ENCODE measurements at places on chromosomes 16 and 17. TPM values are rescaled to one million over a fixed set of nuclear protein-coding genes. Genes with fewer than 3 reads are reported as not detected.
A peak's percentile ranks its signal among the peaks of the same experiment; 100 is the strongest.

CDH8 gene
- polyA plus RNA-seq, result 2.5 TPM

DNA sequence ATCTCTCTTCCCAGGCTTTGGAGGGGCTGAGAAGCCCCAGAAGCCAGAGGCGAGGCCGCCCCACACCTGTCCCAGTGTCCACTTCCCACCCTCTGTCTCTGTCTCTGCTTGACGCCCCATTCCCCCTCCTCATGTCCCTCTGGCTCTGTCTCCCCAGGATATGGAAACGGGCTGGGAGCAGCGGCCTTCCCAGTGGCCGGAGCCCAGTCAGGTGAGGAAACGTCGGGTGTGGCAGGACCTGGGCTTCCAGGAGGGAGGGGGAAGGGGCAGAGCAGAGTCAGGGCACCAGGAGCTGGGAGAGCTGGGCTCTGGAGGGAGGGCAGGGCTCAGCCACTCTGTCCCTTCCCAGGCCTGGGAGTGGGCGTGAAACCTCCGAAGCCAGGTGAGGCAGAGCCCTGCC is 10.6 kb upstream of the PKMYT1 start:
- no peak for DNase-seq

GRCh38 chr17:60348616-60349015 is 43.3 kb downstream of the USP32 start:
- no peak for DNase-seq

SLC22A31 gene
- not detected for polyA plus RNA-seq

- DNase-seq, result no peak
These were observed 1.6 kb upstream of the KDM6B start for GRCh38 chr17:7832431-7832830.

- peak; percentile 50 for DNase-seq
These were observed 113.4 kb upstream of the RCVRN start for GRCh38 chr17:10018461-10018891.

DNA sequence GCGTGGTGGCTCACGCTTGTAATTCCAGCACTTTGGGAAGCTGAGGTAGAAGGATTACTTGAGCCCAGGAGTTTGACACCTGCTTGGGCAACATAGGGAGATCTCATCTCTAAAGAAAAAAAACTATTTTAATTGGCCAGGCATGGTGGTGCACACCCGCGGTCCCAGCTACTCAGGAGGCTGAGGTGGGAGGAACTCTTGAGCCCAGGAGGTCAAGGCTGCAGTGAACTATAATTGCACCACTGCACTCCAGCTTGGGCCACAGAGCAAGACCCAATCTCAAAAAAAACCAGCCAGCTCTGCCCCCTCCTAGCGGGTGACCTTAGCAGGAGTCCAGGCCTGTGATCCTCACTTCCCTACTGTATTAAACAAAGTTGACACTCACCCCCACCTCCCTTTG is 5.9 kb upstream of the HS3ST6 start:
- no peak for DNase-seq

KLHL10 gene
- not detected for polyA plus RNA-seq

- no peak for DNase-seq
These were observed 9.4 kb downstream of the ABCC1 start for GRCh38 chr16:15958703-15959348.

- DNase-seq, result no peak
These were observed 23.2 kb downstream of the MYH3 start for GRCh38 chr17:10633738-10634379.

CACNG5 gene
- 2.2 TPM for polyA plus RNA-seq

- no peak for DNase-seq
These were observed 10.2 kb downstream of the TEX2 start for GRCh38 chr17:64252831-64253230.

DNA sequence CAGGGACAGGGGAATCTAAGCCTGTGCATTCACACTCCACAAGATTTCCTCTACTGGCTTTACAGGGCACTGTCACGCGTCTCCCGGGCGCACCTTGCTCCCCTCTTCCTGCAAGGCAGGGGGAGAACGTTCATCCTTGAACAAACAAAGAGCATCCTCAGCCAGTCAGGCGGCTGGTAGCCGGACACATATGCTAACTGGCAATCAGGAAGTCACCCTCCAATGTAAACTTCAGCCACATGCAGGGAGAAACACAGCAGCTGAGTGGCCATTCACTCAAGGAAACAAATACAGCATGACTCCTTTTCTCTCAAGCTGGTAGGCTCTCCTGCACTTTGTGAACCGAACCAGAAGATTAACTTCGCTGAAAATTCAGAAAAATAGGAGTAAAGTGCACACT is 10.8 kb upstream of the HSBP1 start:
- no peak for DNase-seq

GRCh38 chr16:84380405-84380804 is 12.1 kb downstream of the ATP2C2 start:
- no peak for DNase-seq

JUP gene
- 195 TPM for polyA plus RNA-seq

DNA sequence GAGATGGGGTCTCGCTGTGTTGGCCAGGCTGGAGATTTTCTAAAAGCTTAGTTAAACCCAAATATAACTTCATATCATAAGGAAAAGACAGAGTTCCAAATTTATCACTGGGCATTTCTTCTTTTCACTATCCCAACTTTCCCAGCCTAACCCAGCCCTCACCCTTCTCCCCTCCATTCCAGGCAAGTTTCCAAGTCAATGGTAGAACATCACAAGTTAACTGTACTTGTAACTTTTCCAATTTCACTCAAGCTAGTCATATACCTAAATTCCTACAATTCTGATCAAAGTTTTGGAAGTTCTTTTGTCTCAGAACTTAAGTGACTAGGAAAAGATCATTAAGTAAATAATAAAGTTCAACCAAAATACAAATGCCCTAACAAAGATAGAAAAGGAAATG is 61.2 kb downstream of the USP32 start:
- no peak for DNase-seq

TBC1D3C gene
- not detected for polyA plus RNA-seq

- no peak for DNase-seq
These were observed 9.8 kb upstream of the TBX2 start for GRCh38 chr17:61389670-61390478.

TPSAB1 gene
- polyA plus RNA-seq, result not detected

GRCh38 chr16:17470908-17471718 is at the start of gene XYLT1:
Gene XYLT1 (minus strand): TSS chr16:17470960. CDS start chr16:17470796, 164 bp downstream.
- peak; percentile 80 for DNase-seq

FTO gene
- 206 TPM for polyA plus RNA-seq

DNA sequence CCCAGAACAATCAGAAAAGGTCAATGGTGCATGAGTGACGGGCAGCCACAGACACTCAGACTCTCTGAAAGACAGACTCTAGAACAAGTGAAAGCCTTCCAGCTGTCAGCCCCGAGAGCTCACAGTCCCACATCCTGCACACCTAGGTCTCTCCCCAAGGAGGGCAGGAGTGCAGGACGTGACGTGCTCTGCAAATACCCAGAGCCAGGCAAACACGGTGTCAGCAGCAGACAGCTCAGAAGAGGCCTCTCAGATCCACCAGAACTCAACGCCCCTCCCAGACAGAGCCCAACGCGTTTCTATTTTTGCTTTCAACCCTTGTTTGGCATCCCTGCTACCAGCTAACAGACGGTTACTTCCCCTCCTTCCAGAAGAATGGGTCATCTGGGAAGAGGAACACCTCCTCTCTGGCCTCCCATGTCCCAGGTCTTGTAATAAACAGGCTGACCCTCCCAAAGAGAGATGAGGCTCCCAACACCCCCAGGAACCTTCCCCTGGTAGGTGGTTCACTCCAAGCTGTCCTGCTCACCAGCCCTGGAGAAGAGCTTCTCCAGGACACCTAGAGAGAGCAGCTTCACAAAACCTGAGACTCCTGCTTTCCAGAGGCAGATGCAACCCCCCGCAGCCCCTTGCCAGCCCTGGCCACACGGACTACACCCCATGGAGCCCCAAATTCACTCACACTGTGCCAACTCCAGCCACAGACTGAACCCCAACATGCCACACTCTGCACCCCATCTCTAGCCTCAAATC is 7.6 kb downstream of the PITPNM3 start:
- no peak for DNase-seq

TMEM101 gene
- polyA plus RNA-seq, result 34.5 TPM

DNA sequence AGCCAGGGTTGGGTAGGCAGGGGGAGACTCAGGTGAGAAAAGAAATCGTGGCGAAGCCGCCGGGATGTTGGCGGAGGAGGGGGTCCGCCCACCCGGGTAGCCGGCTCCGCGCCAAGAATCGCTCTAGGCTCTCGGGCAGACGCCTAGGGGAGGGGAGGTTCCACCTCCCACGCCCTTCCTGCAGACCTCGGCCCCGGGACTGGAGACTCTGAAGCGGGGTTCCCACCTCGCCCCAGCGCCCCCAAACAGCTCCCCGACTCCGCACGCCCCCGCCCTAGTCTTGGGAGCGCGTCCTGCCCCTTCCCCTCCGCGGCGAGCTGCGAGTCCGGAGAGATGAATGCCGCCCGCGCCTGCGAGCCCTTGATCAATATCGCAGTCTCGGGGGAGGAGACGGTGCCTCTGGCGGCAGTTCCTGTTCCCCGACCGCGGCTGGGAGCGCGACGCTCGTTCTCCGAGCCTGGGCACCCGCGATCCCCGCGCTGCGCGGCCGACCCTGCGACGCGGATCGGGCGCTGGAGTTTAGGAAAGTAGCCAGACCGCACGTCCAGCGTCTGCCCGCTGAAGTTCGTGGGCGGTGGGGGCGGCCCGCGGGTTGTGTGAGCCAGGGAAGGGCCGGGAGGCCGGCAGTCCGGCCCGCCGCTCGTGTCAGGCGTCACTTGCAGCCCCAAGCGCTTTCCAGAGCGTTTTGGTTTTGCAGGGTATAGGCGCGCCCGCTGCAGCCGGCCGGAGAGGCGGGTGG is 790 bp downstream of the CRHR1 start:
- peak; percentile 40 for DNase-seq

SEZ6L2 gene
- 187 TPM for polyA plus RNA-seq

DNA sequence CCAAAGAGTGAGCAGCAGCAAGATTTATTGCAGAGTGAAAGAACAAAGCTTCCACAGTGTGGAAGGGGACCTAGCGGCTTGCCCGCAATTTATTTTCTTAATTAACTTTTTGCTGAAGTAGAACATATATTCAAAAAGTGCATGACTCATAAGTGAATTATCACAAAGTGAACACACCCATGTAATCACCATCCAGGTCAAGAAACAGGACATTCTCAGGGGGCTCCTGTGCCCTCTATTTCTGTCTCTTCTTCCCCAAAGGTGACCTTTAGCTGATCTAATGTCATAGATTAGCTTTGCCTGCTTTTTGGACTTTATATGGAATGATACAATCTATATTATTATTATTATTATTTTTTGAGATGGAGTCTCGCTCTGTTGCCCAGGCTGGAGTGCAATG is 19.9 kb downstream of the ERAL1 start:
- no peak for DNase-seq

Data from brain (organoid and tissue), 16 donors.